Left lung (tissue), 14 donors: ENCODE measurements at places on chromosomes 12 and 14. TPM values are rescaled to one million over a fixed set of nuclear protein-coding genes. Genes with fewer than 3 reads are reported as not detected.

Gene TAS2R31
- polyA plus RNA-seq: 2.9 TPM

Gene CYP46A1
- 5.6 TPM for polyA plus RNA-seq

GRCh38 chr14:20228681-20229080, at the start of gene OR11H7:
OR11H7 (plus strand) TSS chr14:20228981.
- no peak for DNase-seq

DNA sequence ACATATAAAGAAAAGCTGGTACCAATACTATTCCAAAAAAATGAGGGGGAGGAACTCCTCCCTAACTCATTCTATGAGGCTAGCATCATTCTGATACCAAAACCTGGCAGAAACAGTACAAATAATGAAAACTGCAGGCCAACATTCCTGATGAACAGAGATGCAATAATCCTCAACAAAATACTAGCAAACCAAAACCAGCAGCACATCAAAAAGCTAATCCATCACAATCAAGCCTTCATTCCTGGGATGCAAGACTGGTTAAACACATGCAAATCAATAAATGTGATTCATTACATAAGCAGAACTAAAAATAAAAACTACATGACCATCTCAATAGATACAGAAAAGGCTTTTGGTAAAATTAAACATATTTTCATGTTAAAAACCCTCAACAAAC, 281.3 kb downstream of the KCNH5 start:
- no peak for DNase-seq

DNA sequence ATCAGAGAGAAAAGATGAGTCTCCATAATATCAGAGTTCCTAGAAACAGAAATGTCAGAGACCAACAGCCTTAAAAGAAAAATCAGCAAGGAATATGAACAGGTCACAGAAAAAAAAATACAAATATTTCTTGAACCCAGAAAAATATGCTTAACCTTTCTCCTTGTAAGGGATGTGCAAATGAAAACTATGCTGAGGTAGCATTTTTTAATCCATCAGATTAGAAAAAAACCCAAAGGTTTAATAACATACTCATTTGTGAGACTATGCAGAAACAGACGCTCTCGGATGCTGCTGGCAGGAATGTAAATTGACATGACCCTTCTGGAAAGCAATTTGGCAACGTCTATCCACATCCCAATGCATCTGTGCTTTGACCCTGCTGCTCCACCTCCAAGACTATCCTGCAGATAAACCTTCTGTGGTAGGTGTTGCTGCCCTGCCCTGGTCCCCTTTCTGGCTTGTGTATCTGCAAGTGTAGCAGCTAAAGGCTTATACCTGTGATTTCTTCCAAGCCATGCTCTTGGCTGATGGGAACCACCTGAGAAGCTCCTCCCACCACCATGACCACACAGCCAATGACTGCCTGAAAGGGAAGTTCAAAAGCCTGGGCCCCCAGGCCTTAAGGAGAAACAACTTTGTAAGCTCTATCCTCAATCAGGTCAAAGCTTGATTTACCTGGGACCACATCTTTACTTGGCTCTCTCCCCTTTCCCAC, 49.4 kb downstream of the LTBP2 start:
- DNase-seq: no peak

DNA sequence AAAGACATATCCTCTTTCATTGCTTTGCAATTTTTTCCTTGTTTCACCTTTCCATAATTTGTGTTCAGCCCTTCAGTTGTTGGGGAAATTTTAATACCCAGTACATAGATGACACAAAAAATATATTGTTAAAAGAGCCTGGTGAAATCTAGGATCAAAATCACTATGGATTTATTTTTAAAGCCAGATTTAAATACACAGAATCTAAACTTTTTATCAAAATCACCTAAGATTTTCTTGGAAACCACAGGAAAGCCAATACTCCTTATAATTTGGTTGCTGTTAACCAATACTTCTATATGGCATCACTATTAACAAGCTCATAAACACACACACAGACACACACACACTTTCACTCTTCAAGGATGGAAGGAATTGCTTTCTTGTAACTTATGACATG, at the start of gene TAS2R20:
Gene TAS2R20 (minus strand): TSS at position 101 of the 400 bp plus-strand sequence. CDS start 429 bp downstream, outside the sequence.
- no peak for DNase-seq

- DNase-seq: no peak
These were observed 29.9 kb upstream of the AEBP2 start for GRCh38 chr12:19409376-19409775.

DNA sequence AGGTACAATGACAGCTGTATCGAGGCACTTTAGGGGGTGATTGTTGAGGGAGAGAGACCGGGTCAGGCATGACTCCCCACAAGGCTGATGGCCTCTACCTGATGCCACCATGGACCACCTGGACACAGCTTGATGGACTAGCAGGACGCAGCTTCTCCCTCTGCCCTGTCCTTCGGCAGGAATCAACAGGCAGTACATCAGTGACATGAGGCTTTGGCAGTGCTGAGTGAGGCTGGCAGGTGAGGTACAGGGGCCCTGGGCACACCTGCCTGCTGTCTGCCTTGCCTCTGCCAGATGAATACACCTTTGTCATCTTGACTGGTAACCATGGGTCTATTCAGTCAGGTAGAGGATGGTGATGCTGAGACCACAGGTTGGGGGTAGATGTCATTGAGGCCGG, 25.3 kb upstream of the ESRRB start:
- DNase-seq: no peak

GRCh38 chr14:63496837-63497400, 46.3 kb downstream of the PPP2R5E start:
- DNase-seq: peak; percentile 44

GRCh38 chr12:68559246-68559645, 51.5 kb upstream of the RAP1B start:
- no peak for DNase-seq

DNA sequence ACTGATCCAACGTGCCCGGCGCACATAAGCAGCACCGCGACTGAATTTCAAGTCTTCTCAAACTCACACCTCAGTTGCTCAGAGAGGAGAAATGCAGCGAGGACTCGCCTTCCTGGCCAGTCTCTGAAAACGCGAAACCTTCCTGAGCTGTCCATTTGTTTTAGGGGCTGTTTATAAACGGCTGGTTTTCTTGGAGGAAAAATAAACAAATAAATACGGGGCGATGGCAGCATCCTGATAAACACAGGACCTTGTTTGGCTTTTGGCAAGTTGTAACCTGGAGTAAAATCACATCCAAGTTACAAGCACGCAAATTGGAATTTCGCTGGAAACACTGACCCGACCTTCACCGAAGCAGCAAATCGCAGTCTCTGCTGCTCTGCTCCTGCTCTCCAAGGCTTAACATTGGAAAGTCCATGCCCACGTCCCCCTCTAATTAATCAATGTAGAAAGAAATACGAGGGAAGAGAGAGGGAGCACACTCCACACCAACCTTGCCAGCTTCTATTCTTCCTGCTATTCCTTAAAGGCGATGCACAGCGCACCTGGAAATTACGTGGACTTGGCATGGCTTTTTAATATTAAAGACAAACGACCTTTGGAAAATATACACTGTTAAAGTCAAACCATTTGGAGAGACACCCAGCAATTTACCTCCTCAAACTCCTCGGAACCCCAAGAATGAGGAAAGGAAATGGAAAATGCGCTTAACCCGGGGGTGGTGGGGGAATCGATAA, 248.8 kb downstream of the APAF1 start:
- DNase-seq: no peak

DNA sequence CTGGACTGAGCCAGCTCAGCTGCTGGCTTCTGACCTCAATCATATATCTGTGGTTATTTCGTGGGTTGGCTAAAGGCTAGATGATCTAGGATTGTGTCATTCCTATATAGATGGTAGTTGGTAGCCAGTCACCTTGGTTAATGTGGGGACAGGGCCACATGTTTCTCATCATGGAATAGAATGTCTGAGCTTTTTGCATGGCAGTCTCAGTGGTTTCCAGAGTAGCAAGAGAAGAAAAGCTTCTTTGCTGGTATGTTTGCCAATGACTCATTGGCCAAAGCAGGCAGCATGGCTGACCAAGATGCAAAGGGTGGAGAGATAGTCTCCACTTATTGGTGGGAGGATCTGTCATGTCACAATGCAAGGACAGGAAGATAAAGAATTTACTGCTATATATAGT, 746.4 kb upstream of the FLRT2 start:
- DNase-seq: no peak
